ENCODE measurements at places on chromosomes 1 and 21.

DNA sequence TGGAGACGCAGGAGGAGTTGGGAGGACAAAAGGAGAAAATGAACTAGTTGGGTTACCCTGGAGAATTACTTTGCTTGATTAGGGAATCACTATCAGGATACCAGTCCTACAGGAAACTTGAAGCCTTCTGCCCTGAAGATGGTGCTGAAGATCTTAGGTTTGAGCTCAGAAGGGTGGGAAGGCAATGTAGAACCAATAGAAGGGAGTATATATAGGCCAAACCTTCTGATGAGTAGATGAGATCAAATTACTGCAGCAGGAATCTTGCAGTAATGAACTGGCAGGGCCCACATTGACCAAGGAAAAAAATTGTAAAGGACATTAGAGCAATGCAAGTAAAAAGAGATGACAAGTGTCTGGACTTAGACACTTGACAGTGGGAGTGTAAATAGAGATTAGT lies 116.3 kb upstream of the CACYBP start:
- DNase-seq, result no peak

DNA sequence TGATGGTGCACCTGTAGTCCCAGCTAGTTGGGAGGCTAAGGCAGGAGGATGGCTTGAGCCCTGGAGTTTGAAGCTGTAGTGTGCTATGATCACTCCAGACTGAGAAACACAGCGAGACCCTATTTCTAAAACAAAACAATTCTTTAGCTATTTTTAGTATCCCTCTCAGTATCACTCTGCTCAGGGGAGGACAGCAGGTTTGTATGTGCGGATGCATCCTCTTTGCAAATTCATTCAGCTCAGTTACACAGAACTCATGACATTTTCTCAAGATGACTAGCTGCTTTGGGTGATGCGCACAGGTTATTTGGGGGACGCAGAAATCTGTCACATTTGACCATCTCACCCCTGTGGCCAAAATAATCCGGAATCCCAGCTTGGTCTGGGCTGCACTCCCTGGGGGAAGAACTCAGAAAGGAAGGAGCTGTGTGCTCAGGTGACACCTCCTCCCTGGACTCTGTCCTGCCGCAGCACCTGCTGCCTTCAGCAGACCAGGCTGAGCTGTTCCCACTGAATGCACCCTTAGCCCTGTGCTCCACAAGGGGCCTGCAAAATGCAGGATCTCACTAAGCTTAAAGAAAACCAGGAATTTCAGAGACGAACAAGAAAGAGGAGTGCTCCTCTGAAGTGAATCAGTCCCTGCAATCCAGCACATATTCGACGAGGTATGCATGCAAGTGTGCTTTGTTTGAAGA lies 89.5 kb upstream of the PGBD5 start:
- DNase-seq, result no peak

- no peak for DNase-seq
Observed at GRCh38 chr21:15390049-15390448, 325.2 kb upstream of the NRIP1 start.

GRCh38 chr1:195188821-195189220 lies 1419.4 kb downstream of the KCNT2 start:
- no peak for DNase-seq

GRCh38 chr1:62978741-62979140 lies 194.8 kb downstream of the ATG4C start:
- no peak for DNase-seq

GRCh38 chr1:72137656-72138055 lies 144.7 kb downstream of the NEGR1 start:
- no peak for DNase-seq

DNA sequence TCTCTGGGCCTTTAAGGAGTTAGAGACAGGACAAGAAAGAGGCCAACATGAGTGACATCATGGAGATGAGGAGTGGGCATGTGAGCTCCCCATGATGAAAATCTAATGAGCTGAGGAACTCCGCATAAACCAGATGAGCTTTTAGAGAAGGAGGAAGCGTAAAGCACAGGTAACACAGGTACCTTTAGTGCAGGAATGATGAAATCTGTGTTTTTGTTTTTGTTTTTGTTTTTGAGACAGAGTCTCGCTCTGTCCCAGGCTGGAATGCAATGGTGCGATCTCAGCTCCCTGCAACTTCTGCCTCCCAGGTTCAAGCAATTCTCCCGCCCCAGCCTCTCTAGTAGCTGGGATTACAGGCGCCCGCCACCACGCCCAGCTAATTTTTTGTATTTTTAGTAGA lies 12.7 kb upstream of the FAM89A start:
- no peak for DNase-seq

DNA sequence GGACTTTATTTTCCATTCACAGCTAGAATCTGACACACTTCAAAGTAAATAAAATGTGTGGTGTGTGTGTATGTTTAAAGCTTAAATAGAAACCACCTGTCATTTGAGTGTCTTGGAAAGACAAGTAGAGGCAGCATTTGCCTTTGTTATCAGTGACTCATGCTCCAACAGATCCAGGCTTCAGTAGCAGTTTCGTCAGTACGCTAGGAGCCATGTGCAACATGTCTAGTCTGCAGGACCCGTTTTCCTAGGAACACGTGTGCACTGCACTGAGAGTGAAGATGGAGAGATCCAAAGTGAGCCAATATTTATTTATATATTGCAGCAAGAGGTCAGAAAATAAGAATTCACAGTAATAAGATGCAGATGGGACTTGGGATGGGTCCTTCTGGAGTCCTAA lies 41.8 kb downstream of the SGIP1 start:
- DNase-seq, result no peak

DNA sequence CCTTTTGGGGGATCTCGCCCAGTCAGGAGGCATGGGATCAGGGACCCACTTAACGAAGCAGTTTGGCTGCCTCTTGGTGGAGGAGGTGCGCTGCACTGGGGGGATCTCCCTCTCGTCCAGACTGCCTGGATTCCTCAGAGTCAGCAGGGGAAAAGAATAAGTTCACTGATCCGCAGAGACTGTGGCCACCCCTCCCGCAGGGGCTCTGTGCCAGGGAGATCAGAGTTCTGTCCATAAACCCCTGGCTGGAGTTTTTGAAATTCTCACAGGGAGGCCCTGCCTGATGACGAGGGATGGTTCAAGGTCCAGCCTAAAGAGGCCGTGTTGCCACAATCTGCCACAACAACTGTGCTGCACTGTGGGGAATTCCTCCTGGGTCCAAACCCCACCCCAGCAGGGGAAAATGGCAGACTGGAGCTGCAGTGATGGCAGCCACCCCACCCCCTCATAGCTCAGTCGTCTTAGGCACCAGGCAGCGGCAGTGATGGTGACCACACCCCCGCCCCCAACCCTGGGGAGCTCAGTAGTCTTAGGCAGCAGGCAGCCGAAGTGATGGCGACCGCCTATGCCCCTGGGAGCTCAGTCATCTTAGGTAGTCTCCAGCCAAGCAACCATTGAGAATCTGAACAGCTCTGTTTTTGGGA lies 273.8 kb upstream of the USP25 start:
- DNase-seq, result peak; percentile 96

DNA sequence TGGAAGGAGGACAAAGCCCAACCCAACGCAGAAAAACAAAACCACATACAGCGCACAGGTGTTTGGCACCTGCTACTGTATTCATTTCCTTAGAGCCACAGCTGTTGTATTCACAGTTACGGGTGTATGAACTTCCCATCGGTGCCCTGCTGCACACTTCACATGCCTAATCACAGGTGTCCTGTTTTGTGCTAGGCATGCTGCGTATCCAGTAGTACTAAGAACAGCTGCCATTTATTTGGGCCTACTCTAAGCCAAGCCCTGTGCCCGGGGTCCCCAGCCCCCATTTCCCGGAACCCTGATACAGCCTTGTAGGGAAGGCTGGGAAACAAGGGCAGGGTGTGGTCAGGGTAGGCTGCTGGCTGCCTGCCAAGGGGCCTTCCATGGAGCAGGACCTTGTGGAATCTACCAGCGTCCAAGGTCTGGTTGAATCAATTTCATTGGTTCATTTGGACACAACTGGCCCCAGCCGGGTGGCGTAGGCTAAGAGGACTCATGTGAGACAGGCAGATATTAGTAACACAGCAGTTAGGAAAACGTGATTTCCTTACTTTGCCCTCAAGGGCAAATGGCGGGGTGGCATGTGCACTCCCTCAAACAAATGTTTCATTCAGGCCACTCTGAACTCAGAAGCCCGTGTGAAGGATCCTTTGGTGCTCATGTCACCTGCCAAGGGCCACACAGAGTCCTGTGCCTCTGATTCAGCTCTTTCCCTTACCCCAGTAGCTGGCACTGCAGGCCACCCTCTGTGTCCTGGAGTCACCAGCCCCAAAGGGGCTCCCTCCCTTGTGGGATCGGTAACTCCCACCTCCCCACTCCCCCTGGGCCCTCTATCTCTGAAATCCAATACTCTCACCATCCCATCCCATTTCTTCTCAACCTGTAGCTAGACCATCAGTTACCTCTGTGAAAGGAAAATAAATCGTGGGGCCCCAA lies 986 bp upstream of the RNF186 start:
- peak; percentile 89 for DNase-seq

- DNase-seq, result no peak
Observed at GRCh38 chr1:47562799-47563198, 125.0 kb downstream of the FOXD2 start.

DNA sequence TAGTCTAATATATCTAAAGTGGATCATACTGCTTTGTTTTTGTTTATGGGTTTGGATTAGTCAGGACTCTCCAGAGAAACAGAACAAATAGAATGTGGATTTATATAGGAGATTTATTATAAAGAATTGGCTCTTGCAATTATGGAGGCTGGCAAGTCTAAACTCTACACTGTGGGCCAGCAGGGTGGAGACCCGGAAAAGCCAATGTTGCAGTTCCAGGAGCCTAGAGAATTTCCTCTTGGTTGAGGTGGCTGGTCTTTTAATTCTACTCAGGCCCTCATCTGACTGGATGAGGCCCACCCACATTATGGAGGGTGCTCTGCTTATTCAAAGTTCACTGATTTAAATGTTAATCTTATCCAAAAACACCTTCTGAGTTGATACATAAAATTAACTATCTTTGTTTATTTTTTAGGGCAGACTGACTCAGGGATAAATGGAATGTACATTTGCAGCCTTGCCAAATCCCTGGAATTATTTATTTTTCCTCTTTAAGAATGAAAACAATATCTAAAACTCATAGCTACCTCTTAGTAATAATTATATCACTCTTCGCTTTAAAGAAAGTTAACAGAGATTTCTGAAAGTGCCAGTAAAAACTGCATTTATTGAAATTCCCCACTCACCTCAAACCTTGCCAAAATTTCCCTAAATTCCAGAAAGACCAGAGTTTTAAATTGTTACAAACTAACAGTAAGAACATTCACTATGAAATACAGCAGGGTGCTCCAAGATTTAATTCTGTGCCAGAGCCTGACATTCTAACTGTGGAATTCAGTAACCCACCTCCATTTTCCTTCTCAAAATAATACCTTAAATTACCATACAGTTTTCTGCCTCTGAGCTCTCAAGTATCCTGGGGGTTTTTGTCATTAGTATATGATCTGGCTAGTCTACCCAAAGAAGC lies 36.6 kb upstream of the SSX2IP start:
- no peak for DNase-seq

- DNase-seq, result no peak
Observed at GRCh38 chr1:44000122-44000665, 8.8 kb downstream of the CCDC24 start.

DNA sequence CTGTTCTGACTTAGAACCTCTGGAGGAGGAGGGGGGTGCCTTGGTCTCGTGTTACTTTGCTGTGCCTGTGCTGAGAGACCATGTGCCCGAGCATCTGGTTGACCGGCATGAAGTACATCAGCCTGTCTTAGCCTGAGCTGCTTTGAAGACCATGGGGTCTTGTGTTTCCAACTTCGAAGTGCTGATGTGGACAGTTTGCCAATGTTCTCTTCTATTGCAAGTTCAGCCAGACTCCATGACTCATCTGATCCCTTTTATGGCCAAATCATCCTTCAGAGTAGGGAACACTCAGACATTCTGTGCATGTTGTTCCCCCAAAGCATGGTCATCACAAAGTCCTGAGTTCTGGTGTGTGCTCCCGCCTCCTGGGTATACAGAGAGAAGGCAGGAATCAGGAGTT lies 6.0 kb upstream of the PLA2G2C start:
- no peak for DNase-seq

DNA sequence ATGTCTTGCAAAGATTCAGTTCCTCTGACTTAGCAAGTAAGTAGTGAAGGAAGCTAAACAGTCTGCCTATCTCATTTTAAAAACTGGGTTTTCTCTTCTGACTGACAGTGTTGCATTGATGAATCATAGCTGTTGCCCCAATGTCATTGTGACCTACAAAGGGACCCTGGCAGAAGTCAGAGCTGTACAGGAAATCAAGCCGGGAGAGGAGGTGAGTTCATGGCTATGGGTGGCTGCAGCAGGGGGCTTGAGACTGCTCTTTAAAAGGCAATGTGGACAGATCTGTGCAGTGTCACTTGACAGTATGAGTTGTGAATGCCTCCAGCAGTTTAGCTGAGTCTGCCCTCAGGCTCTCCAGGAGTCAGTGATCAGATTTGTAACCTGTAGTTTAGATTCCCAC lies 46.6 kb downstream of the SMYD2 start:
- no peak for DNase-seq

DNA sequence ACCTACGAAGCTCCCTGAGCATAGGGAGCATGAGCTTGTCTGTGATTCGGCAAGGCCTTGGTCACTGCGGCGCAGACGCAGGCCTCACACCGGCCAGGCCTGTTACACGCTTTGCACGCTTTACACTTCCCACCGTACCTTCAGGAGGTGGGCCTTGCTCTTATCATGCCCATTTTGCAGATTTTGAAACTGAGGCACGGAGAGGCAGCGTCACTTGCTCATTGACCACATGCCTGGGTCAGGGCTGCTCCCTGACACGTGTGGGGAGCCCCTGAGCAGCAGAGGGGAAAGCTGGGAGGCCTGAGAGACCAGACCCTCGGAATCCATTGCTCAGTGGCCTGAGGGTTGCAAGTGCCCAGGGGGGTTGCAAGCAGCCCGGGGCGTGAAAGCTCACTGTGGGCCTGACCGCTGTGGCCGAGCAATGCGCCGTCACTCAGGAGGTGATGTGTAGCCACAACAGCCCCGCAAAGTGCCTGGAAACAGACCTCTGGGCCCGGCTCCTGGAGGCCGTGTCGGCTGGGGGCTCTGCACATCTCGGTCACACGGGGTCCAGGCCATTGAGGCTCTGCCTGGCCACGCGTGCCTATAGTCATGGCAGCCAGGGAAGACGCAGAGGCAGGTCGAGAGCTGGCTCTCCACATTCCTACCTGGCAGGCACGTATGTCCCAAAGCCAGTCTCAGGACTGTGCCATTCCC lies 6.9 kb downstream of the ARHGEF16 start:
- DNase-seq, result peak; percentile 8

- DNase-seq, result no peak
Observed at GRCh38 chr1:5895446-5896406, 96.5 kb downstream of the NPHP4 start.

- DNase-seq, result no peak
Observed at GRCh38 chr1:31482482-31483011, 69.5 kb downstream of the SERINC2 start.
